ENCODE measurements at places on chromosomes 13 and 19. TPM values are rescaled to one million over a fixed set of nuclear protein-coding genes. Genes with fewer than 3 reads are reported as not detected.

SERPINE3 gene
- under 0.01 TPM for total RNA-seq

SULT2B1 gene
- total RNA-seq = not detected

C19orf33 gene
- not detected for total RNA-seq

LRRC63 gene
- 0.37 TPM for total RNA-seq

SIGLEC10 gene
- total RNA-seq = not detected

FIZ1 gene
- total RNA-seq = 4.3 TPM

ZNF570 gene
- total RNA-seq = 4.7 TPM

SIGLECL1 gene
- not detected for total RNA-seq

BST2 gene
- total RNA-seq = 0.20 TPM

ASPDH gene
- total RNA-seq = not detected

UBE2L5 gene
- total RNA-seq = not detected

COX6B2 gene
- total RNA-seq = not detected

PIK3R2 gene
- total RNA-seq = 20.2 TPM

APOE gene
- total RNA-seq = 13.5 TPM

SPRYD7 gene
- 4.3 TPM for total RNA-seq

ZNF554 gene
- 2.9 TPM for total RNA-seq

SERP2 gene
- total RNA-seq = 5.9 TPM

SHISA7 gene
- total RNA-seq = not detected

CEACAM8 gene
- total RNA-seq = not detected

KL gene
- total RNA-seq = 0.20 TPM

VRK3 gene
- total RNA-seq = 26.8 TPM

All from subcutaneous preadipocyte (primary cell).